Muscle of leg (tissue), 16 donors: ENCODE measurements at places on chromosomes 6 and 20.
A peak's percentile ranks its signal among the peaks of the same experiment; 100 is the strongest.

GRCh38 chr6:165571068-165571682, 91.9 kb downstream of the PDE10A start:
- no peak for DNase-seq

DNA sequence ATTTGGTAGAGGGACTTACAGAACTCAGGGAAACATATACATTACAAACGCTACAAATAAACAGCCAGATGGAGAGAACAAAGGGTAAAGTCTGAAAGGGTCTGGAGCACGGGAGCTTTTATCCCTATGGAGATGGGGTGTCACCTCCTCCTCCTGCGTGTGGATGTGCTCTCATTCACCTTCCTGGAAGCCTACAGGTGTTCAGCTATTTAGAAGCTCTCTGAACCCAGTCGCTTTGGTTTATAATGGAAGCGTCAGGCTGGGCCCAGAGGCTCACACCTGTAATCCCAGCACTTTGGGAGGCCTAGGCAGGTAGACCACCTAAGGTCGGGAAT, 17.7 kb upstream of the ITCH start:
- no peak for DNase-seq

DNA sequence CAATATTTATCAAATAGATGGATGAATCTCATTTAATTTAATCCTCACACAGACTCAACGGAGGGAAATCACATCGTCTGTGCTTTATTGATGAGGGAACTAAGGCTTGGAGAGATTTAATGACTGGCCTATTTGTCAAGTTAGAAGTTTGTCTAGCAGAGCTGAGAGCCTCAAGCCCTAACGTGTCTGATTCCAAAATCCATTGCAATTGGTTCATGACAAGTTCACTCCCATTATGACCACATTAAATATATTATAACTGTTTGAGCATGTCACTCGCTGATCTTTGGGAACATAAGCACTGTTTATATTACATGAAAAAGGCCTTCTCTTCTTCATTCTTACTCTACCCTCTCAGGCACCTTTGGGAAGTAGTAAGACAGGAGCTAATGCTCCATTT, 89.4 kb upstream of the SIRPA start:
- no peak for DNase-seq

DNA sequence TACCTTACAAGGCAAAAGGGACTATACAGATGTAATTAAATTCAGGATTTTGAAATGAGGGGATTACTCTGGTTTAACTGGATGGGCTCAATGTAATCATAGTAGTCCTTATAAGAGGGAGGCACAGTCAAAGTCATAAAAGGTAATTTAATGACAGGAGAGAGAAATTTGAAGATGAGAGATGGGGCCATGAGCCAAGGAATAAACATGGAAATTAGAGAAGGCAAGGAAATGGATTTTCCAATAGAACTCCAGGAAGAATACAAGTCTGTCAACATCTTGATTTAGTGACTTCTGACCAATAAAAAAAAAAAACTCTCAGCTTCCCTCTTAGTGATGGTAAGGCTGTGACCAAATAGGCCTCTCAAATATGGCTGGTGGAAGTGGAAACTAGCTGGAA, 101.9 kb upstream of the BEND3 start:
- no peak for DNase-seq

DNA sequence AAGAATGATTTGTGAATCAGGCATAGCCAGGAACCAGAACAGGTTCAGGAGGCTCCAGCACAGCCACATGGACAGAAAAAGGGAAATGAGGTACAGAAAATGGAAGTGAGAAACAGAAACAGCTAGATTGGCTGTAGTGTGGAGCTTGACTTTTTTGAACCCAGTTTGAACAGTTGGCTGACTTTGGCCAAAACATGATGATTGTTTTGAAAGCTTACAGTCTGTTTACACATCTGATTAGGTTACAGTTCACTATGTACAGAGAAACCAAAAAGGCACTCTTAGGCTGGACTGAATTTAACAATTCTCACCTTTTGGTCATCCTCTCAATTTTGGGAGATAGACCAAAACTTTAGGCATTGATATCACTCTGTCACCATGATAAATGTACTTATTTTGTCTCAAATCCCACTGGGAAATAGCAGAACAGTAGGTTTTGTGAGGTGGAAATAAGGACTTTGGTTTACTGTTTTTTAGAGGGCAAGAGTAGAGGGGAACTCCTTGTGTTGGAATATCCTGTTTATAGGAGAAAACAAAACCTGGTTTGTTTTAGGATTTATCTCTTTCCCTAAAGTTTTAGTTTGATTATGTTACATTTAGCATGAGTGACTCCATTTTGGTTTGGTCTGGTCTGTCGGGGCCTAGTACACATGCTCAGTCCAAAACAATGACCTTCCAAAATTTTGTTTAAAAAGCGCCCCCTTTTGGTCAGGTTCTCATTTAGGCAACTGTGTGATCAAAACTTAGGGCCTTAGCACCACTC, 123.1 kb downstream of the OLIG3 start:
- peak; percentile 18 for DNase-seq

DNA sequence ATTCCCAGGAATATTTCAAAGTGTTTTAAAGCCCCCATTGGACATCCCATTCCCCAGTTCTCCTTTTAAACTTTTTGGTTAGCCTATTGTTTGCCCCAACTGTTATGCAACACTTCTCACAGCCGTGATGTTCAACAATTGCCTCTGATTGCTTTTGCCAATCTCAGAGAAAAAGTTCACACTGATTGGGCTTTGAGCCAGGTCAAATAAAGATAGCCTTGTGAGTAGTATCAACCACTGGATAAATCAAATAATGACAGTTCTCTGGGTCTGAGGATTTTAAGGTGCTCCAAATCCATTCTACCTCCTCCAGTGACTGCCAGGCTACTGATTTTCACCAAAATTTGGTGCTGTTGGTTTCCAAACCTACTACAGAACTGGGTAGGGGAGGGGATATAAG, 19.1 kb upstream of the NOP56 start:
- no peak for DNase-seq

GRCh38 chr6:4780360-4780812, 4.2 kb downstream of the CDYL start:
- no peak for DNase-seq

GRCh38 chr6:163711615-163712565, 297.4 kb downstream of the QKI start:
- DNase-seq = peak; percentile 99

DNA sequence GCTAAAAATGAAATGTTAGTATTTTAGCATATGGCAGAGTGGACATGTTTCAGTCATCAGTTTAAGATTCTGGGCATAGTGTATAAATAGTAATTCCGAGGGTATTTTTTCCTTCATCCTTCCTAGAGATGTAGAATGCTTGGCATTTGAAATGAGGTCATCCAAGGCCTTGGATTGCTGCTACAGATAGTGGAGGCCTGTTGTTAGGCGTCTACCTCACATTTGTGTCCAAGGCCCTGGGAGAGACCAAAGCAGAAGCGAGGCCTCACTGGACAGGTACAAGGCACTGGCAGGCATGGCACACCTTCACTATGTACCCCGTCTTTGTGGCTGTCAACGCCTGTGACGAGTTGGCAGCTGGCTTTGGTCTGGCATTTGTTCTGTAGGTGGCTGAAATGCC, 58.0 kb downstream of the DTD1 start:
- DNase-seq = no peak

DNA sequence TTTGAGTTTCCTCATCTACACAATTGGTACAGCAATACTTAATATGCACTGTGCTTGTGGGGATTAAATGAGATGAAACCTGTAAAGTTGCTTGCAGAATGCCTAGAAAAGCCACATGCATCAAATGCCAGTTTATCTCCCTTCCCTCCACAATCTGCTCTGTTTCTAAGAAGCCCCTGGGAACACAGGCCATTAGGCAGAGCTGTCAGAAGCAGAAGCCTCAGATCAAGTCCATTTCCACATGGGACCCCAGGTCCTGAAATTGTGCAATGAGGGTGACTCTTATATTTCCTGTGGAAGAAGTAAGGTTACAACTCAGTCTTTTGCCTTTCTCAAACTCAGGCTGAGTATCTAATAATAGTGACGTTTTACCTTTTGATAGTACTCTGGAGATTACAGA, 737.4 kb downstream of the KIF16B start:
- no peak for DNase-seq

DNA sequence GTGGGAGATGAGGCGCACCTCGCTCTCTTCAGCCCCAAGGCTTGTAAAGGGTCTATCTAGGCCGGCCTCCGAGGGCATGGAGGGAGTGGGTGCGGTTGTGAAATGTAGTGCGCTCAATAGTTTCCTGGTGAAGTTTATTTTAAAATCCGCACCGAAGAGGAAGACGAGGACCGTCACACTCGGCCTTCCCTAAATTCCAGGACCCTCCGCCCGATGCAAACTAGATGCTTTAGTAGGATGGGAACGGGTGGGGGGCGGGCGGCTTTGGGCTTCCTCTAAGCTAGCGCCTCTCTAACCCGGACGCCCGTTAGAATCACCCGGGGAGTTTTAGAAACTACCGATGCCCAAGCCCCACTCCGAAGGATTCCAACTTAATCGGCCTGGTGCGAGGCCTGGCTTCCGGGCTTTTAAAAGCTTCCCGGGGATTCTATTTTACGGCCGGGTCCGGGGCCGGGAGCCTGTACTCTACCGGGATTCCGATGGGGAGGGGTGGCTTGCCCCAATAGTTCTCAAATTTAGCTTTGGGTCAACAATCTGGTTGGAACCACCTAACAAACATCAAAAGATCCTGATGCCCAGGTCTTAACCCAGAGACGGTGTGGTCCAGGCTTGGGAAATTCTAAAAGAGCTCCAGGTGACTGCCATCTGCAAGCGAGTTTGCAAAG, 548 bp upstream of the BCAS4 start:
- no peak for DNase-seq

GRCh38 chr20:22430154-22430745, 154.1 kb downstream of the FOXA2 start:
- no peak for DNase-seq

DNA sequence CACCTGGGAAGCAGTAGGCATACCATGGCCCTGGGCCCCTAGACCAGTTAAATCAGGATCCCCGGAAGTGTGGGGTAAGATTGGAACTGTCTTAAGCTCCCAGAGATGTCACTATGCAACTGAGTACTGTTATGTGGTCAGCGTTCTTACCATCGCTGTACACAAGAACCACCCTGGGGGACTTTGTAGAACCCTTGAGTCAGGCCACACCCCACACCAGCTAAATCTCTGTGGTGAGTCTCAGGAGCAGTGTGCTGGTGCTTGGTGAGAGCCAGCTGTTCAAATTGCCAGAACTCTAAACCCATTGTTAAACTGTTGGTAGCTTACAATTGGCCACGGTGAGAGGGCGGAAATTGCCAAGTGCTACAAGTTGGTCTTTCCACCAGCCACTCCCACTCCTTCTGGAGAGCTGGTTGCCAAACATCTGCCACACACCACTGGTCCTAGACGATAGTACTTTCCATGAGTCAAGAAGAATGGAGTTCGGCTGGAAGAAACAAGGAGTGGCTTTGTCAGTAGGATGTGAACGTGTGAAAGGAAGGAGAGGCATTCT, 80.5 kb upstream of the SYNDIG1 start:
- peak; percentile 25 for DNase-seq

DNA sequence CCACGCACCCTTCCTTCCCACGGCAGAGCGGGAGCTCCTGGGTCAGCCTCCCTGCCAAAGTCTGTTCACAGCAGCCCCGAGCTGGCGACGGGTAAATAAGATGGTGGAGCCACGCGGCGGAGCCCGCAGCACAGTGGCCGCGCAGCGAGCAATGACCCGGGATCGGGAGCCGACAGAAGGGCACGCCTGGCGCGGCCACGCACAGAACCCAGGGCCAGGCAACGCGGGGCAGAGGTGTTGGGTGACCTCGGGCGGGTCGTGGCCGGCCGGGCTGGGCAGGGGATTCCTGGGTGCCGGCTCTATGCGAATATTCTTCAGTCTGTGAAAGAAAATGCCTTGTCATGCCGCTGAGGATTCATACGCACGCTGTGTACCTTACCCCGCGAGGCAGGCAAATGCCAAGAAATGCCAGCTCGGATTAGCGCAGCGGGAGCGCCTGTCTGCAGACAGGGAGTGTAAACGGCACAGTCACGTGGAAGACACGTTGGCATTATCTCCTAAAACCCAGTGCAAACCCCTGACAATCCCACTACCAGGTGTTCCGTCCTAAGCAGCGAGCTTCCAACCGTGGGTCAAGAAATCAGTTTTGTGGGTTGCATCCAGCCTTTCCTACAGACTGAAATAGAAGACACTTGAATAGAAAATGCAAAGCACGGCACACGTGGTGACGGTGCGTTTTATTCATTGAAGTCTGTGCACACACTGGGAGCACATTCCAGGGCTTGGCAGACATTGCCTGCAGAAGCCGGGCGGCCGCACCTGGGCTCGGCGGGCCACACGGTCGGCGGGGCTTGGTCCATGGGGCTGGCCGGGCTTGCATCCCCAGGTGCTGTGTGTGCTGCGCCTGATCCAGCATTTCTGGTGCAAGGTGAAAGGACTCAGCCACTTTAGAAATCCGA, 18.3 kb downstream of the CHRNA4 start:
- DNase-seq = no peak

GRCh38 chr6:168447282-168447681, 6.3 kb downstream of the SMOC2 start:
- DNase-seq = no peak

DNA sequence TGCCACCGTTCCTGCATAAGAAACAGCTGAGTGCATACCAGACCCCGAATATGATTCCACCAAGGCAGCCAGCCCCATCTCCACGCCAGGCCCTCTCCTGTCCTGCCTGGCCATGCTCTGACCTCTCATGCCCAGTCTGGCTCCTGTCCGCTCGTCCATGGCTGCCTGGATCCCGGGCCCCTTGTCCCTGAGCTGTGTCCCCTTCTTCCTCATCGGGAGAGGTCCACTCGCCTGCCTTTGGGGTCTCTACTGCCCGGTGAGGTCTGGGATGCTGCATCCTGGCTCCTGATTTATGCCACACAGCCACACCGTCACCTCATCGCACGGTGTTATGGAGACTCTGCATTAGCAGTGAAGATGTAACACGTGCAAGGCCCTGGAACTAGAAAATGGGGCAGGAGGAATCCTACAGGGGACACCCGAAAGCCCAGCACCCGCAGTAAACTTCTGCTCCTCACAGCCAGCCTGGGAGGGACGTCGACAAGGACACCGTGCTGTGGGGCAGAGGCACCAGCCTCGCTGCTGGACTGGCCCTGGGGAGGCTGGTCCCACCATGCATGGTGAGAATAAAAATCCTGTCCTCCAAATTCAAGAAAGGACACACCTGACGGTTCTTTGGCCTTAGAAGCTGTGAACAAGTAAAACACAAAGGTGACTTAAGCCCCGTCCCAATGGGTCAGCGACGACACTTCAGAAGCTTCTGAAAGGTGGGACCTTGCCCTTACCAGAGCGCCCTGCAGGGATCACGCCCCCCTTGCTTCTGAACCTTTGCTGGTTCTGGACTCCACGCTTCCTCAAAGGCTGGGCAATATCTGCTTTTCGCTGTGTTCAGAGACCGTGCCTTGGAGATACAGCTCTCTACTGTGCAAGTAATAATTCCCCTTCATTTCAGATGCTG, 103.0 kb downstream of the DLL1 start:
- DNase-seq = no peak

- DNase-seq = peak; percentile 5
Observed at GRCh38 chr6:29447670-29448069, 8.6 kb downstream of the OR10C1 start.
